ENCODE measurements at places on chromosomes 11 and 22.
A peak's percentile ranks its signal among the peaks of the same experiment; 100 is the strongest.

DNA sequence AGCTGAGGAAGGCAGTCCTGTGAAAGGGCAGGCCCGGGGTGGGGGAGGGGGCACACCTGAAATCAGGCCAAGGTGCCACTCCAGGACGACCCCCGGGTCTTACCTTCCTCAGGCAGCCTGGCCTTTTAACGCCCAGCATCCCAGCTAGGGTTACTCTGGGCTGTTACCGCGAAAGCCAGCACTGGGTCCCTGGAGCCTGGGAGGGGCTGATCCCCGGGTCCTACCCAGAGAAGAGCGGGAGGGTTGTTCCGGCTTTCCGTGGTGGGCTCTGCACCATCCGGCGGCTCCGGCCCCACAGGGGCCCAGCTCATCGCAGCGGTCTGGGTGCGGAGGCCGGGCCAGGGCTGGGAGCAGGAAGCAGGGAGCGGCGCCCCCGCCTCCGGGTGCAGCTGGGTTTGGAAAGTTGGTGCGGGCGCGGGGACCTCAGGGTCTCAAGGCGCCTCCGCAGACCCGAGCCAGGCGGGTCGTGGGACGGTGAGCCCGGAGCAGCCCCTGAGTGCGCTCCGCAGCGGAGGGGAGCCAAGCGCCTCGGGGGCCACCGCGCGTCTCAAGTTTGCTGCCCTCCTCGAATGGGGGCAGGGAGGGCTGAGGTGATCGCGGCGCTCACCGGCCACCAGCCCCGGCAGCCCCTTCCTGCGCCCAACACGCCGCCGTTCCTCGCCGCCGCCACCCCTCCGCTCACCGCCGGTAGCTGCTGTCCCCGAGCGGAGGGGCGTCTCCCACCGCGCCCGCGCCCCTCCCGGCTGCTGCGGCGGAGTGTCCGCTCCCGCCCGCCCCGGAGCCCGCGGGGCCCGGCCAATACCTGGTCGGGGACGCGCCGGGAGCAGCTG is 831 bp downstream of the CHST1 start:
- no peak for DNase-seq

- DNase-seq = no peak
Observed at GRCh38 chr11:7982582-7983119, 4.5 kb upstream of the EIF3F start.

DNA sequence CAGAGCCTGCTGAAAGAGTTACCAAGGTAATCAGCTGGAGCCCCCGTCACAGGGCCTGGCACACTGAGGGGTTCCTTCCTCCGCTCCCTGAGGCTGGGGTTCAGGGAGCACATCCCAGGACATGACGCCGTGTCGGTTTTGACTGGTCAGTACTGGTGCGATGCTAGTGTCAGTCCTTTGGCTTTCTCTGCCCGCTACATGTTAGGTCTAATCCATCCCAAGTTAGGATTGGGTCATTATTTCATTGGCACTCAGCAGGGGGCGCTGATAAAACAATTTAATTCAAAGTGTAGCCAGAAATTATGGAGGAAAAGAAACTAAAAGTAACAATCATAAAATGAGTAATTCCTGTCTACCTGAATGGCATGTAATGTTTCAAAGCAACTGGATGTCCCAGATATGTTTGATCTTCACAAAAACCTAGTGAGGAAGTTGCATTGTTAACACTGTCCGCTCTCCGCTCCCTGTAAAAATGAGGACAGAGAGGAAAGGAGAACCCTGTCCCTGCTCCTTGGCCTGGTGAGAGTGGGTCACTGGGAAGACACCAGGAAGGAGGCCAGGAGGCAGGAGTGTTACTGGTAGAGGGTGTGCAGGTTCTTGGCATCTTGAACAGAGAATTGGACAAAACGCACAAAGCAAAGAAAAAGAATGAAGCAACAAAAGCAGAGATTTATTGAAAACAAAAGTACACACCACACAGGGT is 27.1 kb downstream of the TSKU start:
- DNase-seq = peak; percentile 43

DNA sequence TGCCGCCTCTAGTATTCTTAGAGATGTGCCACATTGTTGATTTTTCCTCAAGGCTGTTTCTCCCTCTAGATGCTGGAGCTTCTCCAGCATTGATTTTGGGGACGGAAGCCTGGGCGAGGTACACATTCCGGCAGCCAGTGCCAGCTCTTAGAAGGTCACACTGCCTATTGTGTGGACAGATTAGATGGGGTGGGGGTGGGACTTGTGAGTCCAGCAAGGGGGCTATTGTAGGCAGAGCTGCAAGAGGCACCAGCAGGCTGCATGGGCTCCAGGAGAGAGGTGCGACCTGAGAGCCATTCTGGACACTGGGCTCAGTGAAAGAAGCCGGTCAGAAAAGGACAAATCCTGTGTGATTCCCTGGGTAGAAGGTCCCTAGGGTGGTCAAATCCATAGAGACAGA is 12.4 kb downstream of the C11orf21 start:
- DNase-seq = no peak

GRCh38 chr11:30605036-30605605 is 19.0 kb upstream of the MPPED2 start:
- DNase-seq = no peak

- no peak for DNase-seq
Observed at GRCh38 chr11:66331542-66332370, 4.5 kb downstream of the RIN1 start.
